ENCODE measurements at places on chromosomes 13 and 19. TPM values are rescaled to one million over a fixed set of nuclear protein-coding genes. Genes with fewer than 3 reads are reported as not detected.

GRCh38 chr19:30674656-30675055 is 302.5 kb downstream of the ZNF536 start:
- DNase-seq, result no peak

The ZNF541 gene
- 0.79 TPM for total RNA-seq

The UBL5 gene
- total RNA-seq, result 241 TPM

The TTC9B gene
- total RNA-seq, result not detected

DNA sequence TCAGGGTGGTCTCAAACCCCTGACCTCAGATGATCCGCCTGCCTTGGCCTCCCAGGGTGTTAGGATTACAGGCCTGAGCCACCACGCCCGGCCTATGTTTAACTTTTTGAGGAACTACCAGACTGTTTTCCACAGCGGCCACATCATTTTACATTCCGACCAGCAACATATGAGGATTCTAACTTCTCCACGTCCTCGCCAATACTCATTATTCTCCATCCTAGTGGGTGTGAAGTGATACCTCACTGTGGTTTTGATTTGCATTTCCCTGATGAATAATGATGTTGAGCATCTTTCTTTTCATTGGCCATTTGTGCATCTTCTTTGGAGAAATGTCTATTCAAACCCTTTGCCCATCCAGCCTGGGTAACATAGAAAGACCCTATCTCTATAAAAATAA is 14.8 kb downstream of the SLC5A5 start:
- no peak for DNase-seq

GRCh38 chr13:83798731-83799130 is 83.5 kb downstream of the SLITRK1 start:
- no peak for DNase-seq

The ANGPTL4 gene
- total RNA-seq, result not detected

- DNase-seq, result no peak
Observed at GRCh38 chr13:71714802-71715375, 152.1 kb downstream of the DACH1 start.

GRCh38 chr13:42277618-42278276 is 5.8 kb downstream of the AKAP11 start:
- no peak for DNase-seq

Measured in CD4-positive, alpha-beta memory T cell (primary cell).